ENCODE measurements at places on chromosomes 1 and 21. TPM values are rescaled to one million over a fixed set of nuclear protein-coding genes. Genes with fewer than 3 reads are reported as not detected.

Gene YOD1
- 13.2 TPM for polyA plus RNA-seq

Gene SV2A
- polyA plus RNA-seq, result 8.7 TPM

Gene DBT
- polyA plus RNA-seq, result 27.6 TPM

Gene PODN
- polyA plus RNA-seq, result 1.6 TPM

Gene SLFNL1
- polyA plus RNA-seq, result 0.27 TPM

Gene ADAM30
- polyA plus RNA-seq, result not detected

DNA sequence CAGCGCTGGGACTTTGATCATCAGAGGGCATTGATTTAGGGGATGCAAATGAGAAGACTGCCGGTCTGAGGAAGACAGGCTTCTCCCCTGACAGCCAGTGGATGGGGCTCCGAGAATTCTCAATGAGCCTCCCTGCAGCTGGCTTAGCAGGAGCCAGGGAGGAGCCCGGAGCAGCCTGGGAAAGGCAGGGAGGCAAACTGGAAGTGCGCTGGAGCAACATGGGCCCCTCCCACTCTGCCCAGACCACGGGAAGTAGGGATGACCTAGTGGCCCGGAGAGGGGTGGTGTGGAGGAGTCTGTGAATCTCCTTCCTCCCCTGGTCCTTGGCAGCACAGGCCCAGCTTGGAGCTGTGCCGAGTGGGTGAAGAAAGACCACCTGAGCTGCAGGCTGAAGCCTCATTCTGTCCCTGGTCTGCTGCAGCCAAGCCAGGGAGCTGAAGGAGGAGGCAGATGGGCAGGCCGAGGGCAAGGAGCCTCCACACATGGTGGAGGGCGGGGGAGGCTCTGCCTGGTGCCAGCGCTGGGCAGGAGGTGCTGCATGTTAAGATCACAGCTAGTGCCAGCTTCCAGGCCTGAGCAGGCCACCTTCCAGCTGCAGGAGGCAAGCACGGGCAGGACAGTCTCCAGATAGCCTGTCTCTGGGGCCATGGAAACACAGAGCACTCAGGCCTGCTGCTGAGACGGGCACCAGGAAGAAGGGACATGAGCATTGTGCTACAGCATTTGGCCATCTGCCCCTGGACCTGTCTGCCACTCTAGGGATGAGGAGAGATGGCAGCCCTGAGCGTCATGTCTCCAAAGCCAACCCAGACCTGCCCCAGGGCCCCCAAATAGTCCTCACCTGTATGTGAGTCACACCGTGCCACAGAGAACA lies 12.2 kb upstream of the CLSTN1 start:
- DNase-seq, result no peak

- no peak for DNase-seq
Observed at GRCh38 chr1:78408192-78408591, 82.6 kb upstream of the PTGFR start.

- DNase-seq, result no peak
Observed at GRCh38 chr1:156924478-156925153, 4.2 kb downstream of the LRRC71 start.

- DNase-seq, result no peak
Observed at GRCh38 chr1:172843444-172843843, 184.5 kb downstream of the FASLG start.

GRCh38 chr1:230350208-230350921 lies 75.8 kb downstream of the PGBD5 start:
- DNase-seq, result no peak

GRCh38 chr1:64691626-64692025 lies 53.2 kb upstream of the RAVER2 start:
- DNase-seq, result no peak

GRCh38 chr1:46041974-46042373 lies 90.5 kb downstream of the PIK3R3 start:
- no peak for DNase-seq

- DNase-seq, result no peak
Observed at GRCh38 chr1:55418208-55419000, 203.2 kb upstream of the USP24 start.

- no peak for DNase-seq
Observed at GRCh38 chr1:28257736-28258135, 1.6 kb upstream of the SESN2 start.
